ENCODE measurements at places on chromosomes 5 and 9. TPM values are rescaled to one million over a fixed set of nuclear protein-coding genes. Genes with fewer than 3 reads are reported as not detected.

Gene MRPL22
- 41.5 TPM for total RNA-seq

Gene LEAP2
- 0.37 TPM for total RNA-seq

Gene NR6A1
- total RNA-seq: 1.0 TPM

Gene CRHBP
- total RNA-seq: 0.11 TPM

Gene ASPN
- total RNA-seq: not detected

Gene CDC25C
- total RNA-seq: 40.0 TPM

Gene IL5
- total RNA-seq: not detected

Gene C5orf63
- total RNA-seq: 0.03 TPM

Gene CDH9
- not detected for total RNA-seq

Gene FOXD4L6
- not detected for total RNA-seq

GRCh38 chr9:95857896-95858295, 17.6 kb upstream of the ERCC6L2 start:
- H3K4me1 ChIP-seq: peaks cover 33% of the 10 kb centered on the region
- no peak for DNase-seq
- H3K27ac ChIP-seq: no peak overlapping the region
- no peak overlapping the region for H3K4me3 ChIP-seq
- no peaks in the 10 kb centered on the region for H3K36me3 ChIP-seq
- H3K27me3 ChIP-seq: no peaks in the 10 kb centered on the region

DNA sequence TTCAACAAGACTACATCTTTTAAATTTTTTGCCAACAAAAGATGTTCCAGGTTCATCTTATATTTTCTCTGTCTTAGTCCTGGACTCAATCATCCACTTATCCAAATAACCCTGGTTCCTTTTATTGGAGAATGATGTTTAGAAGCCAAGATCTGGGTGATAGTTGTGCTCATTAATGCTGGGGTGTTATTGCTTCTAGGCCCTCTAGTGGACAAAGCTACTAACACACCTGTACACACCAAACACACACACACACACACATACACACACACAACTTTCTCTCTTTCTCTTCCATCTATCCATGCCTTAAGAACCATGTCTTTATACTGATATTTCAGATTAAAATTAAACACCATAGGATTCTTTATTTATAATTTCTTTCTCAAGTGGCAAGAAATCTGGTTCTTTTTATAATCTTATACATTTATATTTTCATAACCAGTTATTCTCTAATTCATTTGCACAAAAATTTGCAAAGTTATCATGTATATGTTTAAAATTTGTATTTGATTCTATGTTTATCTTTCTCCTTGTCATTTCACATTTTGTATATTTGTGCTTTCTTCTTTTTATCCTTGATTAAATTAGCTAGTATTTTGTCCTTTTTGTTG, 179.1 kb upstream of the SMIM23 start:
- no peaks in the 10 kb centered on the region for H3K36me3 ChIP-seq
- H3K27ac ChIP-seq: no peak overlapping the region
- no peak overlapping the region for H3K4me3 ChIP-seq

GRCh38 chr5:106720367-106720766, 950.4 kb downstream of the EFNA5 start:
- H3K4me1 ChIP-seq: no peaks in the 10 kb centered on the region
- H3K27ac ChIP-seq: no peak overlapping the region
- H3K4me3 ChIP-seq: no peak overlapping the region
- H3K27me3 ChIP-seq: no peaks in the 10 kb centered on the region
- DNase-seq: no peak

GRCh38 chr5:33641744-33642505, 201.2 kb downstream of the TARS1 start:
- H3K36me3 ChIP-seq: no peaks in the 10 kb centered on the region
- H3K4me3 ChIP-seq: no peak overlapping the region
- no peak overlapping the region for H3K27ac ChIP-seq
- H3K27me3 ChIP-seq: no peaks in the 10 kb centered on the region
- DNase-seq: no peak

- H3K27me3 ChIP-seq: no peaks in the 10 kb centered on the region
- H3K27ac ChIP-seq: no peak overlapping the region
- no peak for DNase-seq
- no peak overlapping the region for H3K4me3 ChIP-seq
- H3K36me3 ChIP-seq: peaks cover 9% of the 10 kb centered on the region
Measured at GRCh38 chr9:104091708-104092107, 2.4 kb upstream of the SMC2 start.

- no peak for DNase-seq
- H3K27me3 ChIP-seq: no peaks in the 10 kb centered on the region
- peaks cover 71% of the 10 kb centered on the region for H3K36me3 ChIP-seq
- H3K27ac ChIP-seq: no peak overlapping the region
Measured at GRCh38 chr9:88998503-88998902, 7.2 kb downstream of the S1PR3 start.

- DNase-seq: no peak
- H3K27ac ChIP-seq: no peak overlapping the region
- H3K4me1 ChIP-seq: no peaks in the 10 kb centered on the region
- H3K27me3 ChIP-seq: no peaks in the 10 kb centered on the region
- no peaks in the 10 kb centered on the region for H3K36me3 ChIP-seq
Measured at GRCh38 chr9:3074247-3074646, 230.4 kb upstream of the PUM3 start.

DNA sequence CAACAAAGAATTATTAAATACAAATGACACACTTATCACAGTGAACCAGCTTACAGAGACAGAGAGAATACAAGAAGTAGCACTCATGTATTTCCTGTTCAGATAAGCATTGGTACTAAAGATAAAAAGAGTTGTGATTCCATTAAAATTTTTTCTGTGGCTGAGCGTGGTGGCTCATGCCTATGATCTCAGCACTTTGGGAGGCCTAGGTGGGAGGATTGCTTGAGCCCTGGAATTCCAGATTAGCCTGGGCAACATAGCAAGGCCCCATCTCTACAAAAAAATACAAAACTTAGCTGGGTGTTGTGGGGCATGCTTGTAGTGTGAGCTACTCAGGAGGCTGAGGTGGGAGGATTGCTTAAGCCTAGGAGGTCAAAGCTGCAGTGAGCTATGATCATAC, 32.9 kb downstream of the FCHO2 start:
- no peak overlapping the region for H3K4me3 ChIP-seq
- no peaks in the 10 kb centered on the region for H3K4me1 ChIP-seq
- no peaks in the 10 kb centered on the region for H3K27me3 ChIP-seq
- H3K36me3 ChIP-seq: peaks cover 3% of the 10 kb centered on the region

DNA sequence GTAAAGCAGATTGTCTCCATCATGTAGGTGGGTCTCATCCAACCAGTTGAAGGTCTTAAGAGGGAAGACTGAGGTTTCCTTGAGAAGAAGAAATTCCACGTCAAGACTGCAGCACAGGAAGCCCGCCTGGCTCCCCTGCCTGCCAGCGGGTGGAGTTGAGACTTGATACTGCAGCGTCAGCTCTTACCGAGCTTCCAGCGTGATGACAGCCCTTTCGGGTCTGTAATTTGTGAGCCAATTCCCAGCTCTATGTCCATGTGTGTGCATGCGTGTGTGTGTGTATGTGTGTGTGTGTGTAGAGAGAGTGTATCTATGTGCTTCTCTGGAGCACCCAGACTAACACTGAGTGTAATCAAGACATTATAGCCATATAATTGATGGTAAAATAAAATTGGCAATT, 379.7 kb upstream of the IRX2 start:
- no peak overlapping the region for H3K27ac ChIP-seq
- H3K4me3 ChIP-seq: no peak overlapping the region
- no peaks in the 10 kb centered on the region for H3K36me3 ChIP-seq
- peak; percentile 16 for DNase-seq
- H3K4me1 ChIP-seq: no peaks in the 10 kb centered on the region

GRCh38 chr5:133910571-133910970, 57.9 kb downstream of the C5orf15 start:
- DNase-seq: no peak
- H3K27me3 ChIP-seq: no peaks in the 10 kb centered on the region
- H3K27ac ChIP-seq: no peak overlapping the region

DNA sequence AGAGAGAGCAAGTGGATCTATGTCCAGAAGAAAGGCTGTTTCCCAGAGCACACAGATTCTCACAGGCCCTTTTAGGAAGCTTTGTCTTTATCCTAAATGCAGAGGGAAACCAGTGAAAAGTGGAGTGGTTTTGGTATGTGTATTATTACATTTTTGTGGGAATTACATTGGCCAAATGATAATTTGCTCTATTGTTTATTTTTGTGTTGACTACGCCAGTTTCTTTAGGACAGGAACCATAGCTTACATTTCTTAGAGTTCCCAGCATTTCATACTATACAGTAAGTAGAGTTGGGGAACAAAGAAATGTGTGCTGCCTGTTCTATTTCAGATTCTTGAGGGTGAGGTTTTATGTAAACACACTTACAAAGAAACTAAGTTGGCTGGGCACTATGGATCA, 29.4 kb upstream of the SPATA31D4 start:
- no peak overlapping the region for H3K27ac ChIP-seq
- no peaks in the 10 kb centered on the region for H3K36me3 ChIP-seq
- peak; percentile 66 for DNase-seq
- no peak overlapping the region for H3K4me3 ChIP-seq
- peaks cover 3% of the 10 kb centered on the region for H3K4me1 ChIP-seq

GRCh38 chr5:120405286-120405864, 58.7 kb upstream of the PRR16 start:
- no peak overlapping the region for H3K4me3 ChIP-seq
- H3K27ac ChIP-seq: peak overlapping the region; percentile 81
- H3K36me3 ChIP-seq: no peaks in the 10 kb centered on the region
- no peak for DNase-seq
- H3K4me1 ChIP-seq: peaks cover 22% of the 10 kb centered on the region
- H3K27me3 ChIP-seq: no peaks in the 10 kb centered on the region
